ENCODE measurements at places on chromosomes 3 and 15.

- DNase-seq, result no peak
Measured at GRCh38 chr3:159899166-159899565, 89.5 kb upstream of the IL12A start.

DNA sequence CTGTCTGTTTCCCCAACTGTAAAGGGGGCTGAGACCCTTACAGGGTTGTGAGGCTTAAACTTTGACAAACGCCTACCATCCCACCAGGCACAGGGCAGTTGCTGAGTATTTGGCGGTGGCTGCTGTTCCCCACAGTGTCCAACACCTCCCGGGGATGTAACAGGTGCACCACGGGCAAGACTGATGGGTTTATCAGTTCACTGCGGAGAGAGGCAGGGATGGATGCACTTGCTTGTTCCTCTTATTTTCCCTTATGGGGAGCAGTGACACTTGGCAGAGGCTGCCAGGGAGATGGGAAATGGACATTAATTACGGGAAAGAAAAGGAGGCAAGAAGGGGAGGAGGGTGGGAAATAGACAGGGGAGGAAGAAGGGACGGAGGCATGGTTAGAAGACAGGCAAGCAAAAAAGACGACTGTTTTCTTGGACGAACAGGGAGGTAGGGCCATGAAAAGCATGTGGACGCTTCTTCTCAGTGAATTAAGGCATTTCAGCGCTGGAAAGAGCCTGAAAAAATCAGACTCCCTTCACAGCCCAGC, 16.6 kb upstream of the ADIPOQ start:
- no peak for DNase-seq

DNA sequence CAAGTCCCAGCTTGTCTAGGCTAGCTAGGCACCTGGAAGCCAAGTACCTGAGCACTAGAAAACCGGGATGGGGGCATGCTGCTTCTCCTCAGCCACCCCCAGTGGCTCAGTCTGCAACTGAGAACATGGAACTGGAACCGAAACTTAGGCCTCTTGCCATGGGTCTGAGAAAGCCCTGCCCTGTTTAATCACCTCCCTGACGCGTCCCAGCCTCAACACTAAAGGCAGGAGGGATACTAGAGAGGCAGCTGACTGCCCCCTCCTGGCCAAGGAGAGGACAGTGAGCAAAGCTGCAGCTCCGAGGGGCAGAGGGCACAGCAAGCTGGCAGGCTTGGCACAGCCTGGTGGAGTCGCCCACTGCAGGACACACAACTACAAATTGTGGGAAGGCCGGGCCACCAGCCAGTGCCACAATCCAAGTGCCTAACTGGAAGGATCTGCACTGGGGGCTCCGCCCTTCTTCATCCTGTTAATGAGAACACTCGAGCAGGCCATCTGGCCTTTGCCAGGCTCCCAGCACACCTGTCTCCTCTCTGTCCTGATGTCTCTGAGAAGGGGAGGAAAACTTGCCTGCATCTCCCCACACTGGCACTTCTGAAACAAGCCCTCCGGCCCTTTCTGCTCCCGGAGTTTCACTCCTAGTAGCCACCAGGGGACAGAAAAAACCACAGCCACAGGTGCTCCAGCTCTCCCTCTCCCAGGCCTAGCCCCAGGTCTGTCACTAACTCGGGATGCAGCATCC, 53.7 kb downstream of the BDH1 start:
- DNase-seq, result peak; percentile 80

DNA sequence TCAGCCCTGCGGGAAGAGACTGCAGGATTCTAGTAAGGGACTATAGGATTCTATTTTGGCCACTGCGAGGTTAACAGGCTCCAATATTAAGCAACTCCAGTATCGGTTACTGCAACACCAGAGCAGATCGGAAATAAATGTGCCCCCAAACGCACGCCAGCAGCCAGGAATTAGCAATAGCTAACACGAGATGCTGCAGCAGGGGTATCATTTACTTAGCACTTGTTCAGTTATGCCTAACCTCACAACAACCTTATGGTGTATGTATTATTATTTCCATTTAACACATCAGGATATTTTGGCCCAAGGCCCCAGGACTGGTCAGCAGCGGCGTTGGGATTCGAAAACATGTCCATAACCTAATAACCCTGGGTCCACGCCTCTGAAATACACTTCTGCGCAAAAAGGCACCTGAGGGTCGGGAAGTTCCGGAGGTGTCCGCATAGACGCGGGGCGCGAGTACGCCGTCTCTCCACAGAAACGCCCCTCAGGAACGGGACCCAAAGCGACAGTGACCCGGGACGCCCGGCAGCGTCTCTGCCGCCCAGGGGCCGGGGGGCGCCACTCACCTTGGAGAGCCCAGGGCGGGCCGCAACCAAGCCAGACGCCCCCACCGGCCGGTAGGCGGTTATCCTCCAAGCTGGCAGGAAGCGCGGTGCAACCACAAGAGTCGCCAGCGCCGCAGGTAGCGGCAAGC, 681 bp downstream of the PIK3CB start:
- no peak for DNase-seq

DNA sequence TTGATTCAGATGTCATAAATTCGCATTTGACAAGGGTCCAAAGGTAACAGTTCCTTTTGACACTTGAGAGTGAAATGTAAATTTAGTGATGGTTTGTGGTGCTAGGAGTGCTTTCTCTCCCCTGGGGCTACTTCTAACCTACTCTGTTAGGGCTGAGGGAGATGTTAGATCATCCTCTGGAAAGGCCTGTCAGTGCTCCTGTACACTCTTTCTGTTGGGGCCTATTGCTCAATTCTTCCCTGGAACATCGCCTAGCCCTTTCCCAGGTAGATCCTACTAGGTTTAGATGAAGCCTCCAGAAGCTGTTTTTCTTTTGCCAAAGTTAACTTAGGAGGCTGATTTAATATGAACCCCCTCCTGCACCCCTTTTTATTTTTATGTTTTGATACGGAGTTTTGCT, 1.4 kb downstream of the PCCB start:
- no peak for DNase-seq

GRCh38 chr15:58497046-58497785, 65.4 kb downstream of the LIPC start:
- DNase-seq, result no peak

- DNase-seq, result no peak
Measured at GRCh38 chr3:172369590-172370259, 78.5 kb downstream of the GHSR start.

DNA sequence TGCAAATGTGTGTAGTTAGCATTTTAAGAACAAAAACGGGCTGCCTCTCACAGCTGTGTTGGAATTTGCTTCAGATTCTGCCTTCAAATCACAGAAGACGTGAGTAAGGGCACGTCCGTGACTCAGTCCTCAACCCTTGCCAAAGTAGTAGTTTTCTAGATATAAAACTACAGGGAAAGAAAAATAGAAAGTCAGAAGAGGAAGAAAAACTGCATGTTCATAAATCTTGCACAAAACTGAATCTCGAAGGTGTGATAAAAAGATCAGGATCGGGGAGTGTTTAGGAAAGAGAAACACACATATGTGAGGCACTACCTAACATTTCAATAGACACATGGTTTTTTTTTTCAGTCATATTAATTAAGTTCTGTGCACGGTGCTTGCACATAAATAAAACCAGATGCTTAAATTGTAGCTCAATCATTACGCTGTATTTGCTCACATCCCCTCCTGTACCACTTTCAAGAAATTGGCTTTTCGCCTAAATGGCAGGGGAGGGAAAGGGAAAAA, 71.7 kb downstream of the P3H2 start:
- no peak for DNase-seq

GRCh38 chr3:131957511-131957910, 77.3 kb downstream of the CPNE4 start:
- DNase-seq, result no peak

GRCh38 chr3:153209596-153209995, 47.6 kb downstream of the RAP2B start:
- DNase-seq, result peak; percentile 68

GRCh38 chr3:188051801-188052168, 102.2 kb upstream of the LPP start:
- DNase-seq, result peak; percentile 35

DNA sequence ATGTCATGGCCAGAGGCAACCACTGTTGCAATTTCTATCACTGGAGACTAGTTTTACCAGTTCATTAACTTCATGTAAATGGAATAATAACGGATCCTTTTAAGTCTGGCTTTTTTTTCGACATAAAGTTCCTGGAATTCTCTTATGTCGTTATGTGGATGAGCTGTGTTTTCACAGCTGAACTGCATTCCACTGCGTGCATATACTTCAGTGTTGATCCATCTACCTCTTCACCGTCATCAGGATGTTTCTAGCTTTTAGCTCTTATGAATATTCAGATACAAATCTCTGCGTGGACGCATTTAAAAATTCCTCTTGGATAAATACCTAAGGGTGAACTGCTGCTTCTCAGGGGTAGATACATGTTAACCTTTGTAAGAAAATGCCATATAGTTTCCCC, 15.6 kb upstream of the CYFIP1 start:
- no peak for DNase-seq

GRCh38 chr3:36409862-36410261, 29.6 kb downstream of the STAC start:
- no peak for DNase-seq

DNA sequence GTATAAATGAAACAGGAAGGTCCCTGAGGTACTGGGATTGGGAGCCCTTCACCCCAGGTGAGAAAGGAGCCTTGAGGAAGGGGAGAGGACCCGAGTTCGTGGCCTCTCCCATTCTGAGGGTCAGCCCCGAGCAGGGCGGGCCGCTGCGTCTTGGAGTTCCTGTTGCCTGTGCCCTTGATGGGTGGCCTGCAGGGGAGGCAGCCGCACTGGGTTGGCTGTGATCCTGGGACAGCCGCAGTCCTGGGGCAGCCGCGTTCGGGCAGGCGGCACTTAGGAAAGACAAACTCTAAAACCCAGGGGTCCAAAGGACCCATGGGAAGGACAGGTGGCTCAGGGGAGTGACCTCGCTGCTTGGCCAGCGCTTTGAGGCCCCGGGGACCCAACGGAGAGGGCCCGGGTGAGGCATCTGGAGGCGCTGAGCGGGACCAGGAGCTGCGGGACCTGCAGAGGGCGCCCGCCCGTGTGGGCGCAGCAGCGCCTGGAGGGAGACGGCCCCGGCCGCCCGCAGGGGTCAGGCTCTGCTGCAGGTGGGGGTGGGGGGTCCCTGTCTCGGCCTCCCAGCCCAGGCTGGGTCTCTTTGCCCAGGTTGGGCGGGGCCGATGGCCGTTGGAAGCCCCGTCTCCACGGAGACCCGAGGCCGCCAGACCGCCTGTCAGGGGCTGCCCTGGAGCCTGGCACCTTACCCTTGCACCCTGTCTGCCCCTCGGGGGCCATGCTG, 65.1 kb downstream of the HMCES start:
- peak; percentile 86 for DNase-seq

DNA sequence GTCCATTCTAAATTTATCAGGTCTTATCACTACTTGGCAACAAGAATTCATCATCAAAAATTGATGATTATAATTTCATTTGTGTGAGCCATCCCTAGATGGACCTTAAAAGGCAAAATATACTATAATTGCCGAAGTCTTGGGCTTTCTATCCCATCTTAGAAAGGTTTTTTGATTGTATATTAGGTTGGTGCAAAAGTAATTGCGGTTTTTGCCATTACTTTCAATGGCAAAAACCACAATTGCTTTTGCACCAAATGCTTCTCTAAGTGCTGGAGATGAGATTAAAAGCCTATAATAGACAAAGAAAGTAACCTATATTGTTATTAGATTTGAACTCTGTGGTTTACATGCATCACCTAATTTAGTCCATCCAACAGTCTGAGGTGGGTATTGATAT, 612.9 kb downstream of the ZNF385D start:
- DNase-seq, result no peak

- no peak for DNase-seq
Measured at GRCh38 chr3:70970171-70970570, 613.4 kb downstream of the FOXP1 start.
